ENCODE measurements at places on chromosomes 4 and X.

- DNase-seq = no peak
These were observed 198.6 kb downstream of the ARHGAP24 start for GRCh38 chr4:85673540-85673939.

DNA sequence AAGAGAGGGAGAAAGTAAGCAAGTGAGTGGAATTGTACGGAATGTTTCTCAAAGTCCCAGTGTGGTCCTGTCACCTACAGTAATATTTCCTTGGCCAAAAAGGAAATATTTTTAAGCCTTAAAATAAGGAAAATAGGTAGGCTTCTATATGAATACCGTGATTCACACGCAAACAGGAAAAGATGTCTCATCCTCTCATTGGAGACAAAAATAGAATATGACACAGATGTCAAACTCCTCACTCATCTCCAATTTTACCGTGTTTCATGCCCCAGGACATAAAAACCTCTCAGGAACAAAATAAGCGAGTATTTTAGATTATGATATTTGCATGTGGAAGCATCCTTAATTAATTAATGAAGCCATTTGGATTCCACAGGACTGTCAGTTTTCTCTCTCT, 1269.5 kb downstream of the RAPGEF2 start:
- no peak for DNase-seq

- DNase-seq = no peak
These were observed 102.2 kb downstream of the SEL1L3 start for GRCh38 chr4:25760518-25761157.

DNA sequence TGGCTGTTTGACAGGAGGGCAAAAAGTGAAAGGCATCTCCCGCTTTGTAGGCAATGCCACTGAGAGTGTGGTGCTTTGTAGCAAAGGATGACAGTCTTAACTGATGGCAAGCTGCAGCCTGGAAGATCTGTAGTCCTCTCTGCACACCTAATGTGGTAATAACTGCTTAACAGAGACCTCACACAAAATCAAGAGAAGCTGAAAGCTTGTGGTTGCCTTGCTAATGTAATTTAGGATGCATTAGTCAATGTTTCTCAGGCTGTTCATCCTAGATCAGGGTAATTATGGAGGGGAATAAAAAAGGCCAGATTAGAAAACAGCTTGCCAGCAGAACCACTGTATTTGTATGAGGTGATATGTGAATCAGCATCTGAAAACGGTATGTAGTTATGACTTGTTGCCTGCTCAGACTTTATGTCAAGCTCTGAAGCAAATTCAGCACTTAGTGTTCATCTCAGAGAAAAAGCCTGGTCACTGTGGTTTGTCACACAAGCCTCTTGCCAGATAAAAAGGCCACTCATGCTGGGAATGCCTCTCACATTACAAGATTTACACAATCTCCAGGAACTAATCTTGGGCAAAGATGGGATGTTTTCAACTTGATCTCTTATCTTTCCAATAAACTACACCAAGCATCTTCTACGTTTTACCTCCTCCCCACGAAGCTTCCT, 130.8 kb downstream of the ENOX2 start:
- no peak for DNase-seq

DNA sequence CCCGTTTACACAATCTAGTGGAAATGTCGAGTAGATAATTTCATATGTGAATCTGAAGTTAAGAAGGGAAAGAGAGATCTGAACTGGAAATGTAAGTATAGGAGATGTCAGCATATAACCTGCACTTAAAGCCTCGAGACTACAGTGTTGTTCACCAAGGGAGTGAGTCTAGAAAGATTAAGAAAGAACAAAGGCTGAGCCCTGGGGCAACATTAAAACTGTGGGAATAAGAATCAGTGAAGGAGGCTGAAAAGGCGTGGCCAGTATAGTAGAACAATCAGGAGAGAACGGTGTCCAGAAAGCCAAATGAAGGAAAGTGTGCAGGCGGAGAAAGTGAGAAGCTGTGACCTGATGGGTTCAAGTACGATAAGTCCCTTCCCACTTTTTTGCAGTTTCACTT, 118.8 kb upstream of the TENM3 start:
- no peak for DNase-seq

DNA sequence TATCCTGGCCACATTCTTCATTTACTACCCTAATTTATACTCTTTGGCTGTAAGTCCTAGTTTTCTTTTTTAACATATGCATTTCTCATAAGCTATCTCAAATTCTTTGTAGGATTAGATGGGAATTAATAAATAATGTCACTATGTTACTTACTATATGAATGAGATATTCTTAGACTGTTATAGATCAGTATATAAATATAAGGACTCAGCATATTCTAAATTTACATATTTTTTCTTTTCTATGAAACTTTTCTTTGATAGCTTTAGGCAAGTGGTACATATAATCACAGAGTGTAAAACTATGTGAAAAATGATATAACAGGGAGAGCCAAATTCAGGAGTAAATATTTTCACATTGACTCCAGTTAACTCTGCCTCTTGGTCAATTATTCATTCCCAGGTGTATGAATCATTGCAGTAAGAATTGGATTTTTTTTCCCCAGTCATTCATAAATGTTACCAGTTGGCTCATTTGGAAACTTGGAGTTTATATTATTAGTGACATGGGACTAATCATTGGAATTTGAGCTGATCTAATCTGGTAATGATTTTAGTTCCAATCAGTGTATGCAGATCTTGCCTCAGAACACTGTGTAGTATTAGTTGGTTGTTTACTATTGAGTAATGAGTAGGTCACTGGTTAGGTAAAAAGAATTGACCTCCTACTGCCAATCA, 25.3 kb downstream of the FHIP1A start:
- no peak for DNase-seq

- DNase-seq = no peak
These were observed 180.4 kb upstream of the FAT1 start for GRCh38 chr4:186904101-186904500.

GRCh38 chr4:187309456-187309855, 585.8 kb upstream of the FAT1 start:
- no peak for DNase-seq

- no peak for DNase-seq
These were observed 1672.7 kb upstream of the PCDH7 start for GRCh38 chr4:29047341-29048041.

GRCh38 chrX:153875391-153876111, 10.4 kb downstream of the L1CAM start:
- peak; percentile 24 for DNase-seq

GRCh38 chr4:21451032-21451431, 497.5 kb downstream of the KCNIP4 start:
- no peak for DNase-seq

DNA sequence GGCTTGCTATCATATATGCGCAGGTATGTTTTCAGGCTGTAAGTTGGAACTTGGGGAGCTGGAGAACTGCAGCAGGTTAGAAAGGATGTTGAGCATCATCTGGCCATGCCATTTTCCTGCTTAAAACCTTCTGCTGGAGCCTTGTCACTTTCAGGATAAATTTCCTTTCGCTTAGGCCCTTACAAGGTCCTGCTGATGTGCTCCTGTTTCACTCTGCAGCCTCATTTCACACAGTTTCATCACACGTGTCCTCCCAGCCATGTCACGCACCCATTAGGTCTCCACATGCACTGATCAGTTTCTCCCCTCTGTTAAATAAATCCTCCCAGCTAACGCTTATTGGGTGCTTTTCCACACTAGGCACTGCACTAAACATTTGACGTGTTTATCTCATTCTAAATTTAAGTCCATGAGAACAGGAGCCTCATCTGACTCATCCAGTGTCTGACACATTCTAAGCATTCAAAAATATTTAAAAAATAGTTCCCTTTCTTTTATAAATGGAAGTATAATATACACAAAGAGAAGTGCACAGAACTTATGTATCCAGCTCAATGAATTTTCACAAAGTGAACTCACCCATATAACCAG, 14.5 kb downstream of the SOD3 start:
- DNase-seq = no peak

DNA sequence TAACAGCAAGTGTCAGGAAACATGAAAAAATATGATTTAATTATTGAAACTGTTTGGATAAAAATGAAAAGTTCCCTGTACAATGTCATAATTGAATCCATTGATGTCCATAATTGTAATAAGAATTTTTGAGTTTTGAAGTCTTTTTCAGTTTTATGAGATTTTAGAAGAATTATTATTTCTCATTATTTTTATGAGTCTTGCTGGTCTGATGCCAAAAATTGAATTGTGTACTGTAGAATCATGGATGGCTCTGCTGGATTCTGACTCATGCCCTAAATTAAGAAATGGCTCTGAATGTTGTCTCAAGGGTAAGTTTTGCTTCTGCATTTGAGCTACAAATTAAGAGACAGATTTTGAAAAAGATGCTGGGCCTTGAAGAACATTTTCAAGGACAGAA, 132.8 kb upstream of the MAP9 start:
- DNase-seq = no peak

DNA sequence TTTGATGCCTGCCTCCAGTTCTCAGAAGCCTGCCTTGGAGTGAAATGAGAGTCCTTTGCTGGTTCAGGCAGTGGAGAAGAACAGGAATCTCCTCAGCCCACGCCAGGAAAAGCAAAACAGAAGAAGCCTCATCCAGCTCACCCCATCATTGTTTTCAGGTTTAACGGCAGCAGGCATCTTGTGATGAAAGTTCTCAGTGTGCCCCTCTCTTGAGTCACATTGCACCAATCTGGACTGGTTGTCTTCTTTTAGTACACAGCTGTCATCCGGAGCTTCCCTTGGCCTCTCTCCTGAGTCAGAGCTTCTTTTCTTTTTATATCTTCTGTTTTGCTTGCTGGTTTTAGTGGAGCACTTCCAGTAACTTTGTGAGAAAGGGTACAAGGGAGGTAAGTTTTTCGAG, 50.9 kb downstream of the TSPAN7 start:
- no peak for DNase-seq

DNA sequence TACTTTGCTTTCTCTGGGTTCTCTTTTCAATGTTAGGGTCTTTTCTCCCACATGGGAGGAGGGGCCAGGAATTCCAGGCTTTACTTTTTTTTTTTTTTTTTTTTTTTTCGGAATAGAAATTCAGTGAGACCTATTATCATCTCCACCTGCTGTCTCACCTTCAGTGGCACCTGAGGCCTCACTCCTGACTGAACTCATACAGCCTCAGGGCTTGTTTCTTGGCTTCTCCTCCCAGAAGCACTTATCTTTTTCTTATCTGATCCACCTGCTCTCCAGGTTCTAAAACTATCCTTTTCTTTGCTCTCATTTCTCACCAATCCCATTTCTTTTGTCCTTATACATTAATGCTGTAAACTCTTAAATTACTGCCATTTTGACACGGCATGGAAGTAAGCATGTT, 117.3 kb upstream of the PPP3CA start:
- no peak for DNase-seq

DNA sequence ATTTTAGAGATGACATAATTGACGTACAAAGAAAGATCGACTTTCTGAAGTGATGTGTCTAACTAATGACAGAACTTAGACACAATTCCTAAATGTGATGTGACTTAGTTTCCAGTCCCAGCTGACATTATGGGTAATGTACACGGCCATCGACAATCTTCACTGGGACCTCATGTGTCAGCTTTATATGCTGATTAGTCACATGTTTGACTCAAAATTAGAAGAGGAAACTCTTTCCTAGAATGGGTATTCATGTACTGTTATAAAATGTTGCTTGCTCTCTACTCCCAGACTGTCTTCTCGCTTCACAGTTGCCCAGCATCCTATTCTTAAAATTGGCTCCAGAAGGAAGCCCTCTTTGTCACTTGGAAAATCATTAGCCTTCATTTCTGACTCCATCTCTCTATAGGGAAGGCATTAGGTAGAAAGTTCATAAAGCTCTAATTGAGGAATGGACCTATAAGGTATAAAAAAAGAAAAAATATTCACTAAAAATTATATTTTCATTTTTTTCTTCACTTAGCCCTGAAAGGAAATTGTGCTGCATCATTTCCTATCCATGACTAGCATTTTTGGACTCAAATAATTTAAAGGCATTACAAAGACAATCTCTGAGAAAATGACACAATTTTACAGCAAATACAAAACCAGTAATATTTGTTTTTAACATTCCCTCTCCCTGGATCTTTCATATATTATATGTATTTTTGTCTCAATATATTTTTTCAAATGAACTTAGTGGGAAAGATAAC, 554.6 kb downstream of the INPP4B start:
- no peak for DNase-seq

GRCh38 chr4:123444290-123444731, 47.7 kb downstream of the SPRY1 start:
- no peak for DNase-seq

DNA sequence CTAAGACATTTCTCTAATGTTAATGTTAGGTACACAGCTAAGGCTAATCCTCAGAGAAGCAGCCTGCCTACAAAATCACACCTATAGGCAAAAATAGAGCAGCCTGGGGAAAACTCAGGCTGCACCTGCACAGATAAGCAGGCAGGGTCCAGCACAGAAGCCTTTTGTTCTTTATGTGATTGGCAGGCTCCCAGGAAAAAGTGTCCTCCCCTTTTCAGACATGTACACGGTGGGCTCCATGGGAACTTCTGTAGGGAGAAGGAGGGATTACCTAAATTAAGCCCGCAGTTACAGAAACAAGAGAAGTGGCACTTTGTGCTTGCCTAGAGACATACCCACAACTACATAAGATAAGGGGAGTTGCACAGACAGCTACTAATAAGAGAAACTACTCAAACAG, 4.0 kb upstream of the HSPA4L start:
- no peak for DNase-seq

DNA sequence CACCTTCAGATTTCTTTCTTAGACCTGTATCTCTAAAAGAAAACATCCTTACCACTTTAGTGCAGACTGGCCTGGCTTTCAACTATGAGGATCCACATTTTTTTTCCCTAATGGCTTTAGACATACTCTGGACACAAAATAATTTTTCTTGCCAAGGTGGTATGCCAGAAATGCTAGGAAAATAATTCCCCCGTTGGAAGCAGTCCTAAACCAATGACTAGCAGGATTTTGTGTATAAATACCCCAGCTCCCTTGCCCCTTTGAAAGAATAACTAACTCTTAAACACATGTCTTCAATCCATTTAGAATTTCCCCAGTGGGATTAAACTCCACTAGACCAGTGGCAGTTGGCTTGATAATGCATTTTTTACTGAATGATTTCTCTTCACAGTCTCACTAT, 500.5 kb upstream of the FTHL17 start:
- DNase-seq = no peak

- no peak for DNase-seq
These were observed 2.7 kb downstream of the ADGRL3 start for GRCh38 chr4:61202638-61203435.

DNA sequence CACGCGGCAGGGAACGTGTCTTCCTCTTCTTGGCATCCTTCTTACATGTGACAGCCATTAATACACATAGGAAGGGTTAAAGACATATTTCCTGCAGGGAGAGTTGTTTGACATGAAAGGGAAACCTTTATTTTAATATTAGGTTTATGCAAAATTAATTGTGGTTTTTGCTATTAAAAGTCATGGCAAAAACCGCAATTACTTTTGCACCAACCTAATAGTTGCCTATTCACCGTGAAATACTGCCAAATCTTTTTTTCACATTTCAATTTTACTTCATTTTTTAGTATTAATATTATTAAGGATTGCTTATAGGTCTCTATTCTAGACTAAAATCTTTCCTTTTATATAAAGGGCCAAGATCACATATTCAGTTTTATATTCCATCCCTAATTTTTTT, 230.4 kb upstream of the PITX2 start:
- no peak for DNase-seq

- no peak for DNase-seq
These were observed 41.2 kb upstream of the ENOX2 start for GRCh38 chrX:130944230-130944629.
